Naive thymus-derived CD4-positive, alpha-beta T cell (primary cell): ENCODE measurements at places on chromosomes 7 and 10.
A peak's percentile ranks its signal among the peaks of the same experiment; 100 is the strongest.

GRCh38 chr10:85557077-85557476, 809.5 kb downstream of the GRID1 start:
- no peak for DNase-seq

DNA sequence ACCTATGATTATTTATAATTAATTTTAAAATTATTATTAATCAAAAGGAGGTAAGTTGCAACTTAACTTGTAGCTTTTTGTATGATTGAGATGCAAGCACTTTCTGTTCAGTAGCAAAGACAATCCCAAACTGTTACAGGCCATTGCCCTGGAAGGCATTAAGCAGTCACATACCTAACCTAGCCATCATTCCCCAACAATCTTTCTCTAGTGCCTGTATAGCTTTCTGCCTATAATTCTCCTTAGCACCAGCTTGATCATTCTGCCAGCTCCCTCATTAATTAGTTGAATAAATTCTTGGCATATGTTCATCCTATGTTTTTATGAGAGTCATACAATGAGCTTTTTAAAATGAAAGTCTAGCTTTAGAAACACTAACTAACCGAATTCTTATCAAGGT, 178.9 kb upstream of the TMEM106B start:
- DNase-seq = no peak

- DNase-seq = no peak
Observed at GRCh38 chr7:81803267-81803666, 33.4 kb upstream of the HGF start.

- no peak for DNase-seq
Observed at GRCh38 chr7:47621979-47622561, 40.2 kb upstream of the TNS3 start.

- DNase-seq = no peak
Observed at GRCh38 chr10:43181146-43181545, 42.9 kb downstream of the CSGALNACT2 start.

GRCh38 chr7:120370954-120371353, 98.0 kb downstream of the KCND2 start:
- DNase-seq = no peak

DNA sequence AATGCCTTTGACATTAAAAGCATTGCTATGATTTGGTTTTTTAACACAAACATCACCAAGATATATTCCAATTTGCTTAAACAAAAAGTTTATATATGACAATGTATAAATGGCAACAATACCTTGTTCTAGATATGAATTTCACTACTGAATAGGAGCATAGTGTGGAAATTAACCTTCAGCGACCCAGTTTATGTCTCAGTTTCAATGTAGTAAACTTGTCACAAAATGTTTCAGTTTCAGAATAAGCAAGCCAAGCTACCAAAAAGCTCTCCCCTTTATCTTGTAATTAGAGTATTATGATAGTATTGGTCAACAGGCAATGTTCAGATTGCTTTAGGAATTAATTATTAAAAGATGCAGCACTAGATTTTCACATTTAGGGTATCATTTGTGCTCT, 99.6 kb upstream of the PCDH15 start:
- DNase-seq = no peak

GRCh38 chr7:15685358-15686294, 857 bp downstream of the MEOX2 start:
- DNase-seq = no peak

GRCh38 chr7:121344497-121344896, 15.7 kb downstream of the WNT16 start:
- no peak for DNase-seq

GRCh38 chr7:1054861-1055450, 10.6 kb downstream of the GPR146 start:
- DNase-seq = peak; percentile 70

DNA sequence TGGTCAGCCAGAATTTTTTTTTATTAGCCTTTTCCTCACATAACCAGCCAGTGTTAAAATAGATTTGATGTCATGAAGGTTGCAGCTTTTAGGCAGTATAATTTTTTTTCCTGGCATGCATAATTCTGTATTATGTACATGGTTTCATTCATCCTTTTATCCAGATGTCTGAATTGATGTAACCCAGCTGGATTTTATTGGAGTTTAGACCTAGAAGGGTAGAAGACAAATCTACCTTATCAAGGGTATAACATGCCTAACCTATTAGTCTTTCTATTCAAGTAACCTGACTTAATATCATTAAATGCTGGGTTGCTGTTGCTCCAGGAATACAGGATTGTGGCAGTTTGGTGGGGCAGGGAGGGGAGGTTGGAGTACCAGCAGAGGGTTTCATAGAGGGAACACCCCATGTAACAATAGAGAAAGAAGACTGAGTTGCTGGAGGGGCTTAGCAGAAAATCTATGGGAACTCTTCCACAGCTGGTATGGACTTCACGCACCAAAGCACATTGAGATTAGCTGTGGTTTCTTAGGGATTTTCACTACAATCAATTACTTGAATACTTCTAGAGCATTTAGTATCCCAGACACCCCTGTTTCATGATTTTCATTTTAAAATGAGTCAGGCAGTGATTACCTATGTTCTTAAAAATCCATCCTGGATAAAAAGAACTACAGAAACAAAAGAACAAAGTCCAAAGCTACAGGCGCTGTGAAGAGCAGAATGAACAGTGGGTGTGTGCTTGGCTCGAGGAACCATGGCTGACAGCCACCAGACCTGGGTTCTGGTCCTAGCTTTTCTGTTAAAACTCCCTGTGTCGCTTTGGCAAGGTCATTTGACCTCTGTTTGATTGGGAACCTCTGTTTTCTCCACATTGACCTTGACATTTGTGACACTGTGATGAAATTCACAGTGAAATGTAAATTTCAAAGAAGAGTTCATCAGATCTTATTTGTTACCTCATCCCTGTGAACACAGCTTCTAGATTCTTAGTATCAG, 93.5 kb downstream of the CREM start:
- no peak for DNase-seq

GRCh38 chr7:41447450-41448042, 255.3 kb downstream of the INHBA start:
- DNase-seq = no peak

DNA sequence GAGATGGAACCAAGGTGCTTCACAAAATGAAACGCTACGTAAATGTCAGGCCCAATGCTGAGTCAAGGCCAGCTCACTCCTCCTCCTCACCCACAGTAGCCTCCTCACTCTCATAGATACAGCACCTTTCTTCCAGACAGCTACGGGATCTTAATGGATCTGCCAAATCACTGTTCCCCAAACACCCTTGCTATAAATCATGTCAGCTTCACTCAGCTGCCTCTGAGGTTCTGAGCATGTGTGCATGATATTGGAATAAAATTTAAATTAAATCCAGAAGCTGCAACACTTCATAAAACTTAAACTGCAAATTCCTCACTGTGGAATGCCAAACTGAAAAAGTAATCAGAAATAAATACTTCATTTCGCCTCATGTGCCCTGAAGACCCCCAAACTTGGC, 14.7 kb upstream of the CPXM2 start:
- no peak for DNase-seq

- DNase-seq = no peak
Observed at GRCh38 chr10:18219146-18219545, 78.9 kb downstream of the CACNB2 start.

GRCh38 chr10:13485623-13486022, 43.2 kb downstream of the BEND7 start:
- DNase-seq = no peak

DNA sequence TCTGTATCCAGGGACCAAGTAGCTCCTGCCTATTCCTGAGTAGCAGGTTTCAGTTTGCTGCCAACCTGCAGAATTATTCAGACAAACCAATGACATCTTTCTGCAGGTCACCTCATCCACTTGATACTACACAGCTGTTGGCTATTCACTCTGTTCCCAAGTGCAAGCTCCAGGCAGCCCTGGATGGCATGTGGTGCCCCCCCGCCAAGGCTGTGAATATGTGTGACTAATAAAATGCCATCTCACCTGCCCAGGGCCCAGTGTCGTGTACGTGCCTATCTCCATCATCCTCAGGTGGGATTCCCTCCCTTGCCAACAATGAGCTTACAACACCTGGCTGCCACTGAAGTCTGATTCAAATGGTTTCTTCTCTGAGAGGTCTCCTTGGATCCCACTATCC, 125.8 kb downstream of the RAB11FIP2 start:
- no peak for DNase-seq

- DNase-seq = no peak
Observed at GRCh38 chr7:150926066-150926465, 52.1 kb downstream of the KCNH2 start.

- no peak for DNase-seq
Observed at GRCh38 chr7:129859183-129859582, 93.6 kb downstream of the UBE2H start.

- no peak for DNase-seq
Observed at GRCh38 chr10:114393482-114393881, 10.8 kb downstream of the AFAP1L2 start.

DNA sequence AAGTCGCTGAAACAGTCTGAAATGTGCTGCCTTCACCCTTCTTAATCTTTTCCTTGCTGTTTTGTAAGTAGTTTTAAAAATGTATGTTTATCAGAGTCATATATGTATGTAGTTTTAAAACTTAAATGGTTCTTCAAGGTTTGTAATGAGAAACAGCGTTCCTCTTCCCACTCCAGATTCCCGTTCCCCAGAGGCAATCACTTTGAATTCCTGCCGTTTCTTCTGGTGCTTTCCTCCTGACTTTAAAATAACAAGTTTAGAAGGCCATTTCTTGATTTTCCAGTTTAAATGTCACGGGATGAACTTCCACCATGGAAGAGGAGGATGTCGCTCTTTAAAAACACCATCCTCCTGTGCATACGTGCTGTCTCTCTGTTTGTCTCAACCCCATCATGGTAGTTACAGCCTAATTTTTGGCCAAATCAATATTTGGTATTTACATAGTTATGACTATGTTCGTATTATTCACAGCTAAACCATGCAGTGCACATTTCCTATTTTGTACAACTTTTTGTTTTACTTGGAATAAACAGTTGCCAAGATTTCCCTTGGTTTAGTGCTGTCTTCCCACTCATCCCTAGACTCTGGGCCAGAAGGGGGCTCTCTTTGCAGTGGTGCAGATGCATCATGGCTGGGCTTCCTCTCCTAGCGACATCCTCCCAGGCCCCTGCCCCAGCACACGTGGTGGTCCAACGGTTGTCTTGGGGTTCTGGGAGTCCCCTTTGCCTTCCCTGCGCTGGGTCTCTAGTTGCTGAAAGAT, 151.4 kb downstream of the PTPN20 start:
- DNase-seq = no peak

- DNase-seq = no peak
Observed at GRCh38 chr10:6009150-6009549, 31.8 kb upstream of the IL15RA start.

- DNase-seq = no peak
Observed at GRCh38 chr7:95320651-95321050, 3.7 kb downstream of the PON1 start.

DNA sequence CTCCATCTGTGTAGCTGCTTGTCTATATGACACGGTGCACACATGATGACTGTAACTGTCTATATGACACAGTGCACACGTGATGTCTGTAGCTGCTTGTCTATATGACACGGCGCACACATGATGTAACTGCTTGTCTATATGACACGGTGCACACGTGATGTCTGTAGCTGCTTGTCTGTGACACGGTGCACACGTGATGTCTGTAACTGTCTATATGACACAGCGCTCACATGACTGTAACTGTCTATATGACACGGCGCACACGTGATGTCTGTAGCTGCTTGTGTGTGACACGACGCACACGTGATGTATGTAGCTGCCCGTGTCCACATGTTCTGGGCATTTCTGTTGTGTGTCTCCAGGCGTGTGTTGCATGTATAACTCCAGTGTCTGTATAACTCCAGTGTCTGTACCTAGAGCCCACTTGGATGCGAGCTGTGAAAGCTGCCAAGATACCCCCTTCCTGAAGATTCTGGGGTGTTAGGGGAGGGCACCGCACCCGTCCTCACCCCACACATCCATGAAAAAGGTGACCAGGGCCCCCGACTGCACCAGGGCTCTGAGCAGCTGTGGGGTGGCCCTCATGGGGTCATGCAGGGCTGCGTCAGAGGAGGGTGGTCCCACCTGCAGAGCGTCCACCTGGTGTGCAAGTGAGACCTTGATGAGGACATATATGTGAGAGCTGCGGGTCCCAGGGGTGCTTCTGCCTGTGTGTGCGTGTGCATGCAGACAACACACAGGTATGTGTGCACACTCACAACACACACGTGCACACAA, 137.9 kb downstream of the ELFN1 start:
- no peak for DNase-seq

- no peak for DNase-seq
Observed at GRCh38 chr10:124892031-124892430, 49.9 kb upstream of the ZRANB1 start.

DNA sequence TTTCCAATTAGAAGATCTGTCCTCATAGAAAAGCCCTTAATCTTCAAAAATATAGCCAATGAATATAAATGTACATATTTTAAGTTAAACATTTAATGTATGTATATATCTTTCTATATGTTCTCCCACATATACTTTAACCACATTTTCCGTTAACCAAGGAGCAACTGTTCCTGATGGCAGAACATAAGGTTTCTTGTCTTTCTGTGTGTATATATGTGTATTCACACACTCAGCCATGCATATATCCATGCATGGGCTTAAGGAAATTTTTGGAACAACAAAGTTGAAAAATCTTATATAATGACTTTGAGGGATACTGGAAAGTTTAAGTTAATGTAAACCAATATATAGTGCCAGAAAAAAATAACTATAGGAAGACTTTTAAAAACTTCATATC, 274.0 kb downstream of the DGKB start:
- DNase-seq = no peak

DNA sequence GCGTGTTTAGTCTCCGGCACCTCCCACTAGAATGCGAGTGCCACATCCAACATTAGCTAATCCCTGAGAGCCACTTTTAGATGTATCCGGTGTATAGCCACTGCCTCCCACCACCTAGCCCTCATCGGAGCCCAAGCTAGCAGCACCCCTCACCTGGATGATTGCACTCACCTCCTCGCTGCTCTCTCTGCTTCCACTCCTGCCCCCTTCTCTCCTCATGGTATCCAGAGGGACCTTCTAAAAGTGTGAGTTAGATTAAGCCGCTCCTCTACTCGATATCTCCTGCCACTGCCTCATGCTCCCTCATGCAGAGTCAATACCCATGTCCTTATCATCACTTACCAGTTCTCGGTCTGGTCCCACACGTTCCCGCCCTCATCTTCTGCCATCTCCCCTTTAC, 125.3 kb downstream of the RAB11FIP2 start:
- DNase-seq = no peak

DNA sequence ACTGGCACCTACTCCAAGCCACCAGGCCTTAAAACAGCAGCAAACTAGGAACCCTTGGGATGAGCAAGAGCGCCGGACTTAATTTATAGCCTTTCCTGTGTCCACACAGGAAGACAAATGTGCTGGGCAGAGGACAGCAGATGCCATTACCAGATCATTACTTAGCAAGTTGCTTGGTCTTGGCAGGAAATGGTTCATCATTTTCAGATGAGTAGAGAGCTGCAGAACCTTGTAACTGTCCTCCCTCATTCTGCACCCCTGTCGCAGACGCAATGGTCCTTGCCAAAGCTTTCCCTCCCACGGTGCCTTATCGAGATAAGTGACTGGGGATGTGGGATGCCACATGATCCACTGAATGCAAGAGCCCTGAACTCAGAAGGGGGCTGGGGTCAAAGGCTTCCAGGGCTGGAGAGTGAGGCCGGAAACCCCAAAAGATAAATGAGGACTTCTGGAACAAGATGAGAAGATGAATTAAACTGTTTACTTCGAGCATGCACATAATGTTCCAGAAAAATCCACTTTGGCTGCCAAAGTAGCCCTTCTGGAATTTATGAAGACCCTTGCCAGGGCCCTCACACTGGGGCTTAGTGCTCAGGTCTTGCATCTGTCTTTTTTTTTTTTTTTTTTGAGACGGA, 145.6 kb upstream of the ZNF32 start:
- no peak for DNase-seq

- no peak for DNase-seq
Observed at GRCh38 chr7:40583667-40584444, 449.1 kb downstream of the SUGCT start.
